ENCODE measurements at places on chromosomes 5 and 9. TPM values are rescaled to one million over a fixed set of nuclear protein-coding genes. Genes with fewer than 3 reads are reported as not detected.

GRCh38 chr5:50963971-50964745 is 297.7 kb downstream of the PARP8 start:
- no peak for DNase-seq

- DNase-seq: no peak
These were observed 13.2 kb downstream of the DOCK8 start for GRCh38 chr9:227860-228259.

DNA sequence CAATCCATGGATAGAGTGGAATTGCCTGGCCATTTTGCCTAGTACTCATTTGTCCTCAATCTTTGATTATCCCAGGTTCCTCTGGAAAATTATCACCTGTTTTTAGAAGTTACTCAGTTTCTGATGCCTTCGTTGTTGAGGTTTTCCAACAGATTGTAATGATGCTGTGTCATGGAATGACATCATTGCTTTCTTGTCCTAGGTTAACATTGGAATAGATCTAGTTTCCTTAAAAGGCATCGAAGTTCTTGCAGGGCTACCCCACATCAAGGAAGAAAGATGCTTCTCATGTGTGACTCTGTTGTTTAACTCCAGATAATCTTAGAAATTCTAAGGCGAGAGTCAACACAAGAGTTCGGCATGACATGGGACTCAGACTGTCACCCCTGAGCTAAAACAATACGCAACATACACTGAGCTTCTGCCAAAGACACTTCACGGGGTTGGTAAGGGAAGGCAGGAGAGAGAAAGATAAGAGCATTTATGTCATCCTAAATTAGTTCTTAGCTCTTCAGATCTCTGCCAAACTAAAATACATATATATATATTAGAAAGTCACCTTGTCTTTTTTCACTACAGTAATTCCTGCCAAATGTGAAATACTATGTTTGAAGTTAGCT is 293.2 kb upstream of the WWC1 start:
- no peak for DNase-seq

- no peak for DNase-seq
These were observed 14.5 kb downstream of the PCDH1 start for GRCh38 chr5:141863569-141864178.

GRCh38 chr9:36136894-36137391 is 410 bp downstream of the GLIPR2 start:
- DNase-seq: no peak

The CCNJL gene
- 16.6 TPM for total RNA-seq
